Activated CD4-positive, alpha-beta memory T cell treated with anti-CD3 and anti-CD28 coated beads, Interleukin-2, amount 10 ng/mL, durations not matched to agents 7 days and 5 days (primary cell): ENCODE measurements at places on chromosomes 12 and 14. TPM values are rescaled to one million over a fixed set of nuclear protein-coding genes. Genes with fewer than 3 reads are reported as not detected.
A peak's percentile ranks its signal among the peaks of the same experiment; 100 is the strongest.

Gene SLCO1A2
- not detected for total RNA-seq

Gene KERA
- total RNA-seq = not detected

Gene KCNK10
- total RNA-seq = not detected

Gene TMEM30B
- 0.60 TPM for total RNA-seq

Gene FLRT2
- total RNA-seq = not detected

- no peaks in the 10 kb centered on the region for H3K27me3 ChIP-seq
- H3K36me3 ChIP-seq = no peaks in the 10 kb centered on the region
- no peak for DNase-seq
- H3K27ac ChIP-seq = no peak overlapping the region
- no peak overlapping the region for H3K4me3 ChIP-seq
Measured at GRCh38 chr12:130559806-130560205, 156.3 kb downstream of the RIMBP2 start.

DNA sequence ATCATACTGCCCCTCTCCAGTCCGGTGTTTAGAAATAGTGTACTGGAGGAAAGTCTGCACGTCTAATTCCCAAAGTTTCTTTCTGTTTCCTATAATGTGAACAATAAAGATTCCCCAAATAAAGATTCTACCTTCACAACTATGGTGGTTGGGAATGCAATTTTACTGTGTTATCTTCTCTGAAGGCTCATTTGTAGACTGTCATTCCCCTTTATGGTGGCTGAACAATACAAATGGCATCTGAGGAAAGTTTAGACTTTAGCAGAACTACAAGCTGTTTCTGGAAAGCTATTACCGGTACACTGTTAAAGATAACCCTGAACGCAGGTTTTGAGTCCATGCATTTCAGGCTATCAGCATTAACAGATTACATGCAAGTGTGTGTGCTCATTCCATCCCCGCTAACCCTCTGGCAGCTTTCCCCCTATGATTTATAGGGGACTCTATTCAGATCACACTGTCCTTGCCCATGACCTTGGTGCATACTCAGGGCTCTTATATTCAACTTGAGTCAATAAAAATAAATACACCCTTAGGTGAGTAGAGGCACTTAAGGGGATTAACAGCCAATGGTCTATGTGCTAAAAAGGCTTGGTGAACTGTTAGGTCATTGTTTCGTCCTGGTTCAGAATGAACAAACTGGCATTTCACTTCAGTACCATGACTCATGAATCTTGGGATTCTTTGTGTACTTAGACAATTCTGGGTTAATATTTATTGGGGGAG, 60.7 kb upstream of the PYGL start:
- H3K36me3 ChIP-seq = no peaks in the 10 kb centered on the region
- no peak for DNase-seq
- no peaks in the 10 kb centered on the region for H3K4me1 ChIP-seq
- H3K27ac ChIP-seq = no peak overlapping the region
- H3K27me3 ChIP-seq = peaks cover 7% of the 10 kb centered on the region

DNA sequence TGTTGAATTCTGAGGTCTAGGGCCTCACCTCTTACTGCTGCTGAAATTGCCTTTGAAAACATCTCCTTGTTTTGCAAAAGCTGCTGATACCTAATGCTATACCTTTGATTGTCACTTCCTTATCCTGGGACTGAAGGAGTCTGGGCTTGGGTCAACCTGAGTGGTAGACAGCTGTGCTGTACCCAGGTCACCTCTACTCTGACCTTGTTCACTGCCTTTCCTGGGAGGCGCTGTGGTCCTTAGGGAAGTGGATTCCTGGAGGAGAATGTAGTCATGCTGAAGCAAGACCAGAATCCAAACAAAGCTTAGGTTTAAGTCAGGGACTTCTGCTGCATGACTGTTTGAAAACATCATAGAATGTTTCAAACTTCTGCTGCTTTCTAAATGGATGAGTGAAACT, 191.4 kb downstream of the SNAPC1 start:
- H3K36me3 ChIP-seq = no peaks in the 10 kb centered on the region
- no peaks in the 10 kb centered on the region for H3K4me1 ChIP-seq
- DNase-seq = no peak
- H3K4me3 ChIP-seq = no peak overlapping the region

DNA sequence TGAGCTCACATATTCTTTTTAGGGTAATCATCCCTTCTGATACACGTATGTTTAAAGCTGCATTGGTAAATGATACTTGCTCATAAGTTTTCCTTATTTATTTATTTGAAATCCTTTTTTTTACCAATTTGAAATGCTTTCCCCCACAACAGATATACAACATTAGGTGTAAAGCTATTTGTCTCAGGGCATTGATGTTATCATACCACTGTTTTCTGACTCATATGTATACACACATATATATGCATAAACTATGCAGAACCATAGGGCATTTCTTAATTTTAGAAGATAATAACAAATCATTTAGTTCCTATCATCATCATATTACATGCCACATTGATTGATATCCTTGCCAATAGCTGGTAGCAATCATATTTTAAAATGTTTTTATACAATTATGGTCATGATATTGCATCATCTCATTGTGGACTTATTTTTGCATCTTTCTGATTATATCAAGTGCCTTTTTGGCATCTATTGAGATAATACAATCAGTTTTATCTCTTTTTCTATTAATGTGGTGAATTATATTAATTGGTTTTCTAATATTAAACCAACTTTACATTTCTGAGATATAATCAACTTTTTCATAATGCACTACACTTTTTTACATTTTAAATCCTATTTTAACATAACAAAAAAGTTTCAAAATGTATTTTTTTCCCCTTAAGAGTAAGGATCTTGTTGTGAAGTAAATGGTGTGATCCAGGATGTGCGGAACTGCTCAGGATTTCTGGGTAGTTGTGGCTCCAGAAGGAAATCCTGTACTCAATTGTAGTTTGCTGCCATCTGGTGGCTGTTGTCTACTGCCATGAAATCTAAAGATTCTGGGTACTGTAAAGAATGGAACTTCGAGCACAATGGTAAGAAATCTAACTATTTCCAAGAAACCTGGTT, 16.7 kb downstream of the OR9K2 start:
- no peak overlapping the region for H3K27ac ChIP-seq
- peak; percentile 35 for DNase-seq
- H3K27me3 ChIP-seq = peaks cover 10% of the 10 kb centered on the region
- no peak overlapping the region for H3K4me3 ChIP-seq

DNA sequence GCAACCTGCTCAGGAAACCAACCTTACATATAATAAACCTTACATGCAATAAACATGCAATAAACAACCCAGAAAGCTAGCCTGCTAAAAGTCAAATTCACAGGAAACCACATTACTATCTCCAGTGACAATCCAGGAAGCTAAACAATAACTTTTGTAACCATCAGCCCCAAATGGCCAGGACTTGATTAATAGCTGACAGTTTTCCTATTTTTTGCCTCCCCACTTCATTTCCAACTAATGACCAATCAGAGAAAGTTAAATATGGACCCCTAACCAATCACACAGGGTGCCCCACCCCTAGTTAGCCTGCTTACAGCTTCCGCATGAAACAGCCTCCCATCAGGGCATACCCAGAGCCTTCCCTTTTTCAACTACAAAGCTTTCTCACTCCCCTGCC, 152.2 kb upstream of the LMNTD1 start:
- no peak overlapping the region for H3K4me3 ChIP-seq
- no peaks in the 10 kb centered on the region for H3K4me1 ChIP-seq
- no peak overlapping the region for H3K27ac ChIP-seq
- H3K36me3 ChIP-seq = no peaks in the 10 kb centered on the region
- no peaks in the 10 kb centered on the region for H3K27me3 ChIP-seq

- no peak for DNase-seq
- H3K4me3 ChIP-seq = no peak overlapping the region
- no peak overlapping the region for H3K27ac ChIP-seq
- H3K36me3 ChIP-seq = no peaks in the 10 kb centered on the region
- H3K4me1 ChIP-seq = peaks cover 4% of the 10 kb centered on the region
Measured at GRCh38 chr14:105881021-105881930, 354.9 kb downstream of the TMEM121 start.

DNA sequence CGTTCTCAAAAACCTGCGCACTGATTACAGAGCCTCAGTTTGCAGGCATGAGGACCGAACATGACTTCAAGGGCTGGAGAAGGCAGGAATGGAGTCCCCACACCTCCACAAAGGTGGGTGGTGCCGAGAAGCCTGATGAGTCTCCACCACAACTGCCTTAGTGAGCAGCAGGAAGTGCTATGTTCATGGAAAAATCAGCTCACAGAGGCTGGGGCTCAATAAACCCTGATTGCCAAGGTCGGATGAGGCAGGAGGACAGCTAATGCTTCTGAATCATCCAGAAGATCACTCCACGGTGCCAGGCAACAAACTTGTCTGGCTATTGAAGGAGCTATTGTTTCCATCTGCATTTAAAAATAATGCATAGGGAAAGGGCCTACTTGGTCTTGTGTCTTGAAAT, 31.1 kb downstream of the APPL2 start:
- DNase-seq = no peak
- H3K27ac ChIP-seq = no peak overlapping the region
- H3K36me3 ChIP-seq = peaks cover 29% of the 10 kb centered on the region
- no peak overlapping the region for H3K4me3 ChIP-seq
- H3K27me3 ChIP-seq = no peaks in the 10 kb centered on the region

DNA sequence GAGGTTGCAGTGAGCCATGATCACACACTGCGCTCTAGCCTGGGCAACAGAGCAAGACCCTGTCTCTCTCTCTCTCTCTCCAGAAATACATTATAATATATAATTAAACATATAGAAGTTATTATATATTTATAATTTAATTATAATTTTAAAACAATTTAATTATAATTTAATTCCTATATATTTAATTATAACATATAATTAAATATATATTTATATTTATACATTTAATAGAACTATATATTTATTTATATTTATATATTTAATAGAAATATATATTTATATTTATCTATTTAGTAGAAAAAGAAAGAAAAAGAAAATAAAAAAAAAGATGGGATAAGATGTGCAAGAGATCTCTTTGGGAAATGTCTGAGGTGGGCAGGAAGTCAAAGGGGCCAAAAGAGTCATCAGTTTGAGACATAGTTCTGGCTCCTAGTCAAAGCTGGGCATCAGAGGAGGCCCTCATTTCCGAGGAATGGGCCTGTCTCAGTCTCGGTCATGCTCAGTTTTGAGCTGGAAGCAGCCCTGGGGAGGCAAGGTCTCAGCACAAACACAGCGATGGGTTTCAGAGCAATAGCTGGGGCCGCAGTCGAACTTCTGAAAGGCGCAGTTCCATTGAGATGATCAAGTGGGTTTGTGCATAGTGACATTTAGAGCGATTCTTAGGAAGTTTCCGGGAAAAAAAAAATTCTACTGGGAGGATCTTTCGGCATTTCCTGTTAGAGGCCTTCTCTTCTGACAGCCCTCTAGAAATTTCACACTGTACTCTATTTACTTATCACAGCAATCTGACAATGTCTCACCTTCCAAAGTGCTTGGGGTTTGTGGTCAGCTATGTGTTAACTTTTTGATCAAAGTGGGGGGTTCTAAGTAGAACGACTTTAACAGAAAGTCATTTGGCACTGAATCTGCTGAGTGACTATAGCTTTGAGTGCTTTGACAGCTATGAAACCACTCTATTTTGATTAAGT, 58.7 kb upstream of the GZMB start:
- peak overlapping the region; percentile 37 for H3K4me3 ChIP-seq
- DNase-seq = peak; percentile 61
- H3K36me3 ChIP-seq = no peaks in the 10 kb centered on the region
- H3K4me1 ChIP-seq = peaks cover 31% of the 10 kb centered on the region

- H3K27ac ChIP-seq = peak overlapping the region; percentile 99
- H3K4me1 ChIP-seq = peaks cover 46% of the 10 kb centered on the region
- peak; percentile 70 for DNase-seq
- no peaks in the 10 kb centered on the region for H3K27me3 ChIP-seq
- H3K4me3 ChIP-seq = peak overlapping the region; percentile 97
Measured at GRCh38 chr14:90398315-90398839, 1.5 kb downstream of the CALM1 start.

- no peak for DNase-seq
- peaks cover 53% of the 10 kb centered on the region for H3K4me1 ChIP-seq
- peaks cover 27% of the 10 kb centered on the region for H3K36me3 ChIP-seq
- no peak overlapping the region for H3K4me3 ChIP-seq
Measured at GRCh38 chr14:52397844-52398243, 83.7 kb downstream of the PTGER2 start.

- DNase-seq = no peak
- H3K27me3 ChIP-seq = no peaks in the 10 kb centered on the region
- H3K27ac ChIP-seq = no peak overlapping the region
- H3K4me3 ChIP-seq = no peak overlapping the region
Measured at GRCh38 chr12:113370923-113371682, 12.7 kb downstream of the PLBD2 start.

DNA sequence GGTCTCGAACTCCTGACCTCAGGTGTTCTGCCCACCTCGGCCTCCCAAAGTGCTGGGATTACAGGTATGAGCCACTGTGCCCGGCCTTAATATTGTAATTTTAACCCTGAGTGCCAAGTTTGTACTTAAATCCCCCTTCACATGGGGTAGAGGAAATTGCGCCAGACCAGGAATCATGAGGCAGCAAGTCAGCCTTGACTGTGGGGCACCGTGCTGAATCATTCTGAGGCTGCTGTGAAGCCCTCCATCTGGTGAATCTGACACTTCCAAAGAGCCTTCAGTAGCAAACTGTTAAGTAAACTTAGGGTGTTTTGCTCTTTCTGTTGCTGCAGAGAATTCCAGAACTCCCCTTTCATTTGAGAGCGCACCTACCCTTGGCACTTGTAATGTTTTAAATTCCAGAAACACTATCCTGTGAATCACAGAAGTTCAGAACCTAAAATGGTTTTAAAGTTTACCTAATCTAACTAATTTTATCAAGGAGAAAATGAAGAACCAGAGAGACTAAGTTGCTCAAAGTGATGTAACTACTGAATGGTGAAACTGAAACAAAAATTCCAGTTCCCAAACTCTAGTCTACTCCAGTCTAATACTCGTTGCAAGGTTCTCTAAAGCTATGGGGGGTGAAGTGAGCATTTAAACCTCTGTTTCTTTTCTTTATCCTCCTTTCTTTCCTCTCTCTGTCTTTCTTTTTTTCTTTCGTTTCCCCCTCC, 7.5 kb downstream of the HEBP1 start:
- H3K27me3 ChIP-seq = no peaks in the 10 kb centered on the region
- H3K4me1 ChIP-seq = peaks cover 16% of the 10 kb centered on the region
- H3K27ac ChIP-seq = no peak overlapping the region
- no peak overlapping the region for H3K4me3 ChIP-seq

GRCh38 chr14:35333797-35334743, 41.9 kb downstream of the PSMA6 start:
- DNase-seq = peak; percentile 40
- peak overlapping the region; percentile 85 for H3K27ac ChIP-seq
- H3K27me3 ChIP-seq = no peaks in the 10 kb centered on the region
- H3K36me3 ChIP-seq = no peaks in the 10 kb centered on the region
- peaks cover 30% of the 10 kb centered on the region for H3K4me1 ChIP-seq
- H3K4me3 ChIP-seq = peak overlapping the region; percentile 16
